SJCRH30 (cell line): ENCODE measurements at places on chromosomes 3 and 15.

GRCh38 chr3:57788624-57789018, 32.5 kb downstream of the SLMAP start:
- no peak for DNase-seq

GRCh38 chr3:76679541-76679940, 360.4 kb upstream of the ROBO2 start:
- peak; percentile 41 for DNase-seq

- DNase-seq, result no peak
These were observed 447.3 kb upstream of the KCNMB2 start for GRCh38 chr3:178088963-178089362.

DNA sequence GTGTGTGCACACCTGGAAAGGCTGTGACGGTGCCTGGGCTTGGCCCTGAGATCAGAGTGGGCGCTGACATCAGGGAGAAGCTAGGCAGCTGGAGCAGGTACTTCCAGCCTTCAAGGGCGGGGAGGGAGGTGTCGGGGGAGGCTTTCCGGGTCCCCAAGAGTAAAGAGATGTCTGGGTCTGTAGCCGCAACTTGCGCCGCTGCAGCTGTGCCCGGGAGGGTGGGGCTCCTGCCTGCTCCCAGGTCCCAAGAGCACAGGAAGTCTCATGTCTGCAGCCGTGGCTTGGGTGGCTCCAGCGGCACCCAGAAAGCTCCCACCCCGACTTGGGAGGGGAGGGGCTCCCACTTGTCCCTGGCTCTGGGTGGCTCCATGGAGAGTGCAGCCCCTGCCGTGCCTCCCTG, 103.2 kb upstream of the BNIP2 start:
- DNase-seq, result no peak

DNA sequence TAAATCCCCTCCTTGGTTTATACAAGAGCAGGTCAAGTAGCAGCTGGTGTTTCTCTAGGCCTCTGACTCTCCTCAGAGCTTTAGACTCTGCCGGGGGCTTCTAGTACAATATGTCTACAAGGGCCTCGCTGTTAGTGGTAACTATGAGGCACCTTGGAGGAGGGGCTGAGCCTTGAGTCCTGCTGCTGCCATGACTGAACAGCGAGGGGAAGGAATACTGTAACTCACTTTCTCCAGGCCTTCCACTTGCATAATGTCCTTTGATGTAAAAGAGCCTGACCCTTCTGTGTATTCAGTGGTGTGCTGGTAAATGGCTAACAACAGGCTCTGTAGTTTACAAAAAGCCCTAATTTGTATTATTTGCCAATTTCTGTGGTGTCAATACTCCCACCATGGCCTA, 27.8 kb downstream of the DRD3 start:
- no peak for DNase-seq

DNA sequence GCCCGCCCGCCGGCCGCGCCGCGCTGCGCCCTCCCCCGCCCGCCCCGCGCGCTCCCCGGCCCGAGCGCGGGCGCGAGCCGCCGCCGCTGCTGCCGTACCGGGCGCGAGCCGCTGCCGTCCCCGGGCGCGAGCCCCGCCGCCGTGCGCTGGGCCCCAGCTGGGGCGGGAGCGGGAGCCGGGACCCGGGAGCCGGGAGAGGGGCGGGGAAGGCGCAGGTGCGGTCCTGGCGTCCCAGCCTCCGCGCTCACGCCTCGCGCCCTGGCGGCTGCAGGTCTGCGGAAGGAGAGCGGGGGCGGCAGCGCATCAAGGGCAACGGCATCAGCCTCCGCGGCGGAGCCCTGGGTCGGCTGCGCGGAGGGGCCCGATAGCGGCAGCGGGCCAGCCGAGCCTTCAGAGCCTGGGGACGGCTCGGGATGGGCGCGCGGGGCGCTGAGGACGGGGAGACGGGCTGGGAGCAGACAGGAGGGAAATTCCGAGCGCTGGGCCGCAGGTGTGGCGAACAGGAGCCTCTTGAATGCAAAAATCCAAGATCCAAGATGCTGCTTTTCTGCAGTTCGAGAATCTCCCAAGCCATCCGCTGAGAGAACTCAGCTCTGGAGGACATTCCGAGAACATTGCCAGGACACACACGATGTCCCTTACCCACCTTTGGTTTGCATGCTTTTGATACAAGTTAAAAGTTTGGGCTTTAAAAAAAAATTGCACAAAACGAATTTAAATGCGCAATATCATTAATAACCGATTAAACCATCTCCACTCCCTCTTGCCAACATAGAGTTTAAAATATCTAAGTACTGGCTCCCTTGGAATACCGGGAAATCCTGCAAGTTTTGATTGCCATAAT, 251.1 kb downstream of the TJP1 start:
- DNase-seq, result no peak

DNA sequence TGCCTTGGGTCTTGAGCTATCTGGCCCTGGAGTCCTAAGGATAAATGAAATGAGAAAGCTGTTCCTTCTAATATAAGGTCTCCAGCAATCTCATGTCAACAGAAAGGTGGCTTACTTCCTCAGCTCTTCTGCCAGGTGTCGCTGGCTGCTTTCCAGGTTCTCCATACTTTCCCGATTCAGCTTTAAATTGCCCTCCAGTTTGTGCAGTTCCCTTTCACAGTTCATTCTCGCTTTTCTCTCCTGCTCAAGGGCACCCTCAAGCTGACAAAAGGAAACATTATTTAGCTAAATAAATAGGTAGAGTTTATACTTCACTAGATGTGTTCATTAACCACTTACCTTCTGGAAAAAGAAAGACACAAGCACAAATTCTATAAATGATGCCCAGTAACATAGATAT, 73.0 kb downstream of the MYH15 start:
- no peak for DNase-seq

DNA sequence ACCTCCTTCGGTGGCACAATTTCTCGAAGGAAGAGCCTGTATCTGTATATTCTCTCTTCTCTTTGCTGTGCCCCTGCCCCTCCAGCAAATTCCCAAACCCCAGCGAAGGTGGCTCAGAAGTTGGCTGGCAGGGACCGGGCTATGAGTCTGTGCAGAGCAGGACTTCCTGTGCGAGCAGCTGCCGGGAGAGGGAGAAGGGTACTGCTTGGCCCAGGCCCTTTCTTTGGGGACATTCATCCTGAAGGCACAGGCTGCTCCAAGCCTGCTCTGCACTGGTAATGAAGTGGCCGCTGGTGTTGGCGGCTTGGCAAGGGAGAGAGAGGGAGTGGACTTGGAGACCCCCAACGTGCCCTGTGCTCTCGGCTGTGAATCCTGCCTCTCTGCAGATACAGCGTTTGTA, 1.5 kb downstream of the SLC6A11 start:
- no peak for DNase-seq

DNA sequence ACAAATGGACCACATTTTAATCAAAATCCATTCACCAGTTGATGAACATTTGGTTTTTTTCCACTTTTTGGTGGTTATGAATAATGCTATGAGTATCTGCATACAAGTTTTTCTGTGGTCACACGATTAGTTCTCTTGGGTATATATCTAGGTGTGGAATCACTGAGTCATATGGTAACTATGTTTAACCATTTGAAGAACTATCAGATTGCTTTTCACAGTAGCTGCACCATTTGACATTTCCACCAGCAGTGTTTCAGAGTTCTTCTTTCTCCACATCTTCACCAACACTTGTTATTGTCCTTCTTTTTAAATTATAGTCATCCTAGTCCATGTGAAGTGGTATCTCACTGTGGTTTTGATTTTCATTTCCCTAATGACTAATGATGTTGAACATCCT, 33.3 kb upstream of the ATG7 start:
- no peak for DNase-seq

- DNase-seq, result no peak
These were observed 30.3 kb downstream of the RPN1 start for GRCh38 chr3:128620268-128620691.

DNA sequence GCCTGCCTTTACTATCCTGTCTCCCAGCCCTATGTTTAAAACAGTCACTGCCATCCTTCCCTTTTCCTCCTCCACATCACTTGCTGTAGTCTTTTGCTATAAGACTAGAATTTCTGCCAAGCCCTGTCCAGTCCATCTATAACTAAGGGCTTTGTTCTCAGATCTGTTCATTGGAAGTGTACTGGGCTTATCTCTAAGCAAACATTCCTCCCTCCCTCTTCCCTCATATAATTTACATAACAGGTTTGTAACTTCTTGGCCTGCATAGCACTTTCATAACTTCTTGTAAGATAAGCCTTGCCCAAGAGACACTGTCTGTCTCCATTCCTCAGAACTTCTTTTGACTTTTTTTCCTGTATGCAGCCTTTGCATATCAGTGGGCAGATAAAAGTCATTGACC, 16.7 kb downstream of the TPRG1 start:
- DNase-seq, result no peak

DNA sequence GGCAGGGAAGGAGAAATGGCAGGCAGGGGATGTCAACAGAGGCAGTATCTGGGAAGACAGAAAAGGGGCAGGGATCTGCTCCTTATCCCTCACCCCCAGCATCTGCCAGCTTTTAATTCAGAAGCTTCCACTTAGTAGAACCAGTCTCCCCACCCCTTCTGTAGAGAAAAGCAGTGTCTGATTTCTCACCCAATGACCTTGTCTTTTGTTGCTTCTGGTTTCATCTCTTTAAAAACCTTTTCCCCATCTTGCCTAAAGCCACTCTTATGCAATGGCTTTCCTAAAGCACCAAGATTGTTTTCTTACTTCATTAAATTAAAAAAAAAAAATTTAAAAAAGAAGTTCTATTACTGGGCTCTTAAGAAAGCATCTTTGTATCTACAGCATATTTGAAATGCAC, 27.8 kb downstream of the ARHGEF3 start:
- no peak for DNase-seq
